ENCODE measurements at places on chromosomes 7 and 10. TPM values are rescaled to one million over a fixed set of nuclear protein-coding genes. Genes with fewer than 3 reads are reported as not detected.

DNA sequence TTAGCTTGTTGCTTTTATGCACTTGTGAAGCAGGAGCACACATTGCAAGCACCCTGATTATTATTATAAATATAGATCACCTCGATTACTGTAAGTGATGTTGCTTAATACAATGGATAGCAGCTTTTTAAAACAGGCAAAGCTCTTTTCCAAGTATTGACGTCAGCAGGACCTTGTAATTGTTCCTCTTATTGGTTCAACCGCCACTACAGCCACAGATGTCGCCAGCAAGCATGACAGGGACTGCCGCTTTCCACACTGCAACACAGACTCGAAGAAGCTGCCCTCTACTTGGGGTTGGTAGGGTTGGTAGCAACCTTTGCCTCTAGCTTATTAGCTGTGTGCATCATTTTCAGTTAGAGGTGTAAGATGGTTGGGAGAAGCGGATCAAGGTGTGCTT, 167.6 kb downstream of the ZNF365 start:
- DNase-seq, result no peak

DNA sequence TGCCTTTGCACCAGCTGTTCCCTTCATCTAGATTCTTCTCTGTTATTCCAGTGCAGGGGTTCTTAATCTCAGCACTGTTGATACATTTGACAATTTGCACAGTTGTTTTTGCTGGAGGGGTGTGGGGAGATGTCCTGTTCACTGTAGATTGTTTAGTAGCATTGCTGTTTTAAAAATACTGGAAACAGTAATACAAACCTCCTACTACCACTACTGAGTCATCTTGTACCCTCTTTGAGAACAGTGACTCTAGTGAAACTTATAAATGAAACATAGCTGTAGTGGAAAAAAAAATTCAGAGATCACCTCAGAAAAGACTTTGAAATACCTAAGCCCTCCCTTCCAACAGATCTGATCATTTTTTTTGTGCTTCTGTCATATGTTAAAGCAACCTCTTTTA, 154.8 kb upstream of the TMEM196 start:
- no peak for DNase-seq

DNA sequence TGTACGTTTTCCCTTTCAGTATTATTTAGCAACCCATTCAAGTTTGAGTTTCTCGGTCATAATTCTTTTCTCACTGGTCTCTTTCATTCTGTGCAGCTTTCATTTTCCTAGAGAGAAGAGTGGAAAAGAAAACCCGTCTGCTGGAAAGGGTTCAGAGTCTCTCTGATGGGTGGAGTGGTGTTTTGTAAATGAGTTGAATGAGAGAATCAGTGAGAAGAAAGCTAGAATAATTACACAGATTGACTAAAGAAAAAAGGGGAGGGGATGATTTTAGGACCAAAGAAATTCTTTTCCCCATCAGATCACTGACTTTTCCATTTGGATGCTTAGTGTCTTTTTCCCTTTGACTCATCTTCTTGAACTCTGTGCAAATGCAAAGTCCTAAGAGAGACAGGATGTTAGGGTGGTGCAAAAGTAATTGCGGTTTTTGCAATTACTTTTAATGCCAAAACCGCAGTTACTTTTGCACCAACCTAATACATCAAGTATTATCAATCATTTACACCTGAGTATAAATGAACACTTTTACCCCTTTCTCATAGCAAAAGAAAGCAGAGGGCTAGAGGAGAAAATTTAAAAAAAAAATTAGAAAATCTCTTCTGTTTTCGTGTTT, 242.1 kb upstream of the SP4 start:
- DNase-seq, result no peak

TYW1 gene
- total RNA-seq, result 23.8 TPM

DNA sequence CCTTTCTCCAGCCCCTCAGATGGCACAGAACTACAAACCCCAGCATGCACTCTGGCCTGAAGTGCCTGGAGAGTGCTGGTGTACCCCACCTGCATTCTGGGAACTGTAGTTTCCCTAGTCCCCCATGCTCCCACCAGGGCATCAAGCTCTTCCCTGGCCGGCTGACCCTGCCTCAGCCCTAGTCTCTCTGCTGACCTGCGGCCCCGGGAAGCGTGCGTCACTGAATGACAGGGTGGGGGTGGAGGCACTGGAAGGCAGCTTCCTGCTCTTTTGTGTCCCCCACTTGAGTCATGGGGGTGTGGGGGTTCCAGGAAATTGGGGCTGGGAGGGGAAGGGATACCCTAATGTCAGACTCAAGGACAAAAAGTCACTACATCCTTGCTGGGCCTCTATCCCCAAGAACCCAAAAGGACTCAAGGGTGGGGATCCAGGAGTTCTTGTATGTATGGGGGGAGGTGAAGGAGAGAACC, 2.1 kb downstream of the NOS3 start:
- DNase-seq, result peak; percentile 10

DNA sequence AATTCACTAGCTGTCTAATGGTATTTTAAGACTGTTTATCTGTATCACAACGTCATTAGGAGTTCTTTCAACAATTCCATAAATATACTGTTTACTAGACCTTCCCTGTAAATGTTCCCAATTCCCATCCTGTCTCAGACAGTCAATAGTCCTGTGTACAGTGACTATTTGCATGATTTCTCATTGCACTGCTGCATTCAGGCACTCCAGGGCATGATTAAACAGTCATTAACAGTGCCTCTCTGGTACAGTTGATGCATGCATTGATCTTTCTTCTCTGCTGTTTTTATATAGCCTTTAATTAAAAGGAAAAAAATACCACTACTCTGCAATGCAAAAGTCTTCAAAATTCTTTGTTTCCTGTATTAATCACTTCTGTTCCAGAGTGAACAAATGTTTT, 51.5 kb upstream of the MTURN start:
- no peak for DNase-seq

DNA sequence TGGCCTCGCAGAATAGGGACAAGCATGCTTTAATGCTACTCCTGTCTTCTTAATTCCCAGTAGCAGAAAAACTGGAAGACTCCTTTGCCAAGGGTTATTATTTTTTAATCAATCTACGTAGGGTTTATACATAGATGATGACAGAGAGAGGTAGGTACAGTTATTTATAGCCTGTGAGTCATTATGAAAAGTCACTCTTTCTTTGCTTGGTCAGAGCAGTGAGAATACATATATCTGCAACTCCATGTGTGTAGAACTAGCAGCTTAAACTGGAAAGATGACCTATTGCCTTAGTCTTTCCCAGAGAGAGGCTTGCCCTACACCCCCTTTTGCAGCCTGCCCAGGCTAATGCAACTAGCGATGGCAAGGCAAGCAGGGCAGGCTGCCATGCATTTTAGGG, 1050.6 kb downstream of the NRG3 start:
- peak; percentile 10 for DNase-seq

RET gene
- 0.26 TPM for total RNA-seq

ZNF33B gene
- total RNA-seq, result 22.6 TPM

RTKN2 gene
- total RNA-seq, result 0.79 TPM

DNA sequence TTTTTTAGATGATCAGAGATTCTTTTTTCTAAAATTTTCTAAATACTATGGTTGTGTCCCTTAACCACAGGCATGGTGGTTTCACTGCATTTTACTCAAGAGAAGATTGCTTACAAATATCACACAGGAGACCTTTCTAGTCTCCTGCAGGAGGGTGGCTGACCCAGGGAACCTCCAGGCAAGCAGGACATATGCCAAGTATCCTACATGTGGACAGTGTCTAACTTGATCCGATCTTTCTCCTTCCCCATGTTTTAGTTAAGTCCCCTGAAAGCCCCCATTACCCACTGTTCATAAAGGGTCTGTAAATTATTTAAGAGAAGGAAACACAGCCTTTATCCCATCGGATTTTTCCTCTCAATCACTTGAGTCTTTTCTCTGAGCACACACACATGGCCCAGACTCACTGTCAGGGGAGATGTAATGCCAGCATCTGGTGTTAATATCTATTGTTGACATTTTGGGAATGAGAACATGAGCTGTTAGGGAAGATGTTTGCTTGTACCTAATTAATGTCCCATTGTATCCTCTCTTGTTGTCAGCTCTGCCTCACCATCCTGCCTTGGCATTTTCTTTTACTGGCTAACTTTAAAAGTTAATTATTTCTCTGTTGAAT, 755.2 kb downstream of the AUTS2 start:
- DNase-seq, result no peak

DNA sequence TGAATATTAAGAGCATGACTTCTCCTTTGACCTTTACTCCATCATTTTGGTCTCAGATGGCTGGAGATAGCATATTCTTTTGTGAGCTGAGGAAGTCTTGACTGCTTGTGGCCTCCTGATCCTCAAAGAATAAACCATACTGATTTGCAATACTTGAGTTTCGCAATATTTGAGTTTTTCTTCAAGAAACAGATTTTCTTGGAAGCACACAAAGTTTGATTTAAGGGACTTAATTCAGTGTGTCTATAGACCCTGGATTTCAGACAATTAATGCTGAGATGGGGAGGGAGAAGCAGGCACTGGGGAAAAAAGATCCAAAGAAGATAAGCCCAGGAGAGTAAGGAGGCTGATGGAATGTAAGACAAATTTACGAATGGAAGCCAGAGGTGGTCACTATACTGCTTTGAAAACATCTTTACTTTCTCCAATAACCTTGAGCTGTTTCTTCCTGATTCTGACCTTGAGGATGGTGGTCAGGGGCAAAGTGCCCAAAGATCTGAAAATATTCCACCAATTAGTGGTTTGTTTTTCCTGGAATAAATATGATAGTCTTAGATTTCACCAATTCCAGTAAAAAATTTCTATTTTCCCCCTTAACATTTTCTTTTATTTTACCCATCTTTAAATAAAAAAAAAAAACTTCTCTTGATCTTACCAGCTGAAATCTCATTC, 7.5 kb downstream of the EPDR1 start:
- DNase-seq, result no peak

GRCh38 chr10:88318803-88319202, 264.3 kb downstream of the RNLS start:
- DNase-seq, result peak; percentile 12

DNA sequence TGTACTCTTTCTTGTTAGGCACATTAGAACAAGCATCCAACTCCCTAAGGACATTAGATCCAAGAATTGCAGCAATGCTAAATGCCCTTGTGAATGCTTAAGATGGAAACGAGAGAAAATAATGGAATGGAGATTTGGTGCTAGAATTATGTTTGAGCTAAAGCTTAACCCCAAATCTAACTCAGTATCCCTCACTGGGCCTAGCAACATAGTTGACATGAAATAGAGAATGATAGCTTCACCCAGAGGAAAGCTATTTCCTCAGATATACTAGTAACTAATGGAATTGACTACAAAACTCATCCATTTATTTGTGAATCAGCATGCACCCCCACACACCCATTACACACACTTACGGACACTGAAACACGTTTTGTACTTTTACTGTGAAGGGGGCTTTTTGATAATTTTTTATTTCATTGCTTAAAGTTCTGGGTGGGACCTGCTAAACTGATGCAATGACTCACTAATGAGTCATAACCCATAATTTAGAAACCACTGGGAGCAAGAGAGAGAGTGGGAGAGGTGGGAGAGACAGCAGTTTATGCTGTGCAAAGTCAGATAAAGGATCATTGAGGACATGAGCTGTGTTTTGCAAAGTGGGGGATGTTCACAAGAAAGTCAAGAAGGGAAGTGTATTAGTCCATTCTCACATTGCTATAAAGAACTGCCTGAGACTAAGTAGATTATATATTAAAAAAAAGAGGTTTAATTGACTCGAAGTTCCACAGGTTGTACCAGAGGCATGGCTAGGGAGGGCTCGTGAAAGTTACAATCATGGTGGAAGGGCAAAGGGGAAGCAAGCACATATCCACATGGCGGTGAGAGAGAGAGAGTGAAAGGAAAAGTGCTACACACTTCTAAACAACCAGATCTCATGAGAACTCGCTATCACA, 382.7 kb downstream of the SFMBT2 start:
- peak; percentile 31 for DNase-seq

DNA sequence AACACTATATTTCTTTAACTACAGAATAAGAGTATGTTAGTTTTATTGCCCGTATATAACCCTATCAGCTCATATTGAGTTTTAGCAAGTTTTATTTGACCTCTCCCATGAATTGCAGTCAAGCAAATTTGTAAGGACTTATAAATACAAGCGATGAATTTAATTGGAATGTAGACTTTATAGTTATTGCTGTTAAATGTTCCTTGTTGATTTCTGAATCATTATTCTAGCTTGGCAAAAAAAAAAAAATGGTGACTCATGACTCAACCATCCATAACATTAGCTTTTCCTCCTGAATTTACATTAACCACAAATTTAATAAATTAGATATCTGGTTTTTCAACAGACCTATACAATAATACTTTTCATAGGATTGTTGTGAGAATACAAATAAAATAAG, 334.0 kb upstream of the LRRTM3 start:
- peak; percentile 54 for DNase-seq

ARHGEF35 gene
- 25.8 TPM for total RNA-seq

EPC1 gene
- total RNA-seq, result 20.5 TPM

- peak; percentile 65 for DNase-seq
These were observed 31.7 kb downstream of the GPR22 start for GRCh38 chr7:107501593-107501992.

DNA sequence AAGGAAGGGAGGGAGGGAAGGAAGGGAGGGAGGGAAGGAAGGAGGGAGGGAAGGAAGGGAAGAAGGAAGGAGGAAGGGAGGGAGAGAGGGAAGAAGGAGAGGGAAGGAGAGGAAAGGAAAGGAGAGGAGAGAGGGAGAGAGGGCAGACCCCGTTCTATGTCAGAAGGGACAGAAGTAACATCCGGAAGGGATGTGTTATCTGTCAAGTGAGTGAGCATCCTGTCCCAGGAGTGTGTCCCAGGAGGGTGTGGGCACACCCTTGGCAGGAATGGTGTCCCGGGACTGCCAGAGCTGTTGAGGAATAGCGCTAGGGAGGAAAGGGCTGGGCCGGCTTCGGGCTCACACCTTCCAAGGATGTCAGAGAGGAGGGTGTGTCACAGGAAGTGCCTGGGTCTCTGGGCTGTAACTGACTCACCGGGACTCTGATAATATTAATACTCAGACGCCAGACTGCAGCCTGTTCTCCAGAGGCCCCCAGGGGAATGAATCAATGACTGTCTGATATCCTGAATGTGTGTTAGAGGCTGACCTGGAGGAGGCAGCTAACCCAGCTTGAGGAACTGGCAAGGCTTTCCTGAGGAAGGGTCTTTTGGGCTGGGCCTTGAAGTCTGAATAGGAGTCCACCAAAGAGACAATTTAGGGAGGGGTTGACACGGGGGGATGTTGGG, 125.6 kb upstream of the TNRC18 start:
- DNase-seq, result peak; percentile 98

GRCh38 chr7:104848138-104848990, 165.6 kb upstream of the KMT2E start:
- DNase-seq, result peak; percentile 23

DNA sequence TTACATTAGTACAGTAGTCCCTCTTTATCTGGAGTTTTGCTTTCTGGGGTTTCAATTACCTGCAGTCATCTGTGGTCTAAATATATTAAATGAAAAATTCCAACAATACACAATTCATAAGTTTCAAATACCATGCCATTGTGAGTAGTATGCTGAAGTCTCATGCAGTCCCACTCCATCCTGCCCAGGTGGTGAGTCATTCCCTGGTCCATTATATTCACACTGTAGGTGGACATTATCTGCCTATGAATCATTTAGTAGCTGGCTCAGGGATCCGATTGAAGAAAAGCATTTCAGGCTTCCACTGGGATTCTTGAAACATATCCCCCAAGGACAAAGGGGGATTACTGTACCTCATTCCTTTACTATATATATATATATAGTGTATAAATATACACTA, 298.2 kb upstream of the GALNT17 start:
- peak; percentile 89 for DNase-seq
